ENCODE measurements at places on chromosomes 5 and 9.

- DNase-seq: peak; percentile 85
Observed at GRCh38 chr5:458547-459353, 15.8 kb downstream of the EXOC3 start.

DNA sequence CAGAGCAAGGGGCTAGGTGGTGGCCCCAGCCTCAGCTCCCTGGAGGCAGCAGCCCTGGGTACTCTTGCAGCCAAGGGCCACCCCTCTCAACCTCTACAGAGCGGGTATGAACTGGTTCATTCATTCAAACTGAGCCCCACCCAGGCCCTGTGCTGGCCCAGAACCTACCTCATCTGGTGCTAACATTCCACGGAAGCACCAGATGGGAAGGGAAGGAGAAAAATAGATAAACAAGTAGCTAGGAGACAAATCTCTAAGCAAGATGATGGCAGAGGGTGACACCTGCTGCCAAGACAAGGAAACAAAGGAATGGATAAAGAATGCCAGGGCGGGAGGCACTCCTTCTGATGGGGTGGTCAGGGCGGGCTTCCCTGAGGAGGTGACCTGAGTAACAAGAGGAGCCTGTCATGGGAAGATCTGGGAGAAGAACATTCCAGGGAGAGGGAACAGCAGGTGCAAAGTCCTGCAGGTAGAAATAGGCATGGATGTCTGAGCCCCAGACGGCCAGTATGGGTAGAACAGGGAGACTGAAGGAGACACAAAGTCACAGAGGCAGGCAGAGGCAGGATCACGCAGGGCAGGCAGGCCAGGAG lies 6.1 kb downstream of the ST6GALNAC4 start:
- no peak for DNase-seq

DNA sequence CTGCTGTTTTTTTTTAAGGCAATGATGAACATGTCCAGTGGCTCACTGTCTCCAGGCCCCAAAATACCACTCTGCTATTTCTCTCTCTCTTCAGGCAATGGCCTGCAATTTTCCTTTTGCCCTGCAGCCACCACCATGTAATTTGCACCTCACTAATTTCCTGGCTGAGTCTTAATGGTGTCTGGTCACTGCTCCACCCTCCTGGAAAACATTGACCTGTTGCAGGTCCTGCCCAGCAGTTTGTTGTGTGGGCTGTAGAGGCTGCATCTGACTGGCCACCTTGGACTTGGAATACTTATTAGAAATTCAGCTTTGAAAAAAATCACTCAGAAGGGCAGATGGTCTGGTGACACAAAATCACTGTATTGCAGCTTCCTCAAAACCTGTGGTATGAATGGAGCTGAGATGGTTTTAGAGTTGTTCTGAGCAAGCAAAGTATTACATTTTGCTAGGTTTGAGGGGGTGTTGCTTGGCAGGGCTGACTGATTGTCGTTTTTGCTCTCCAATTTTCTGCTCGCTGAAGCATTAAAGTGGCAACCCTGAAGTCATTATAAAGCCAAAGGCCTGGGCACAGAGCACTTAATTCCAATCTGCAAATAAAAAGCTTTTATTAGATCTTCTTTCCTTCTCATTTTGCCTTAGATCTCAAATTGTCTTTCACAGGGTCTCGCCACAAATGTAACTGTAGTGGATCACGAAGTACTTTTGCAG lies 134.8 kb downstream of the TMEM174 start:
- no peak for DNase-seq

GRCh38 chr5:73705364-73705763 lies 79.4 kb downstream of the ARHGEF28 start:
- no peak for DNase-seq

DNA sequence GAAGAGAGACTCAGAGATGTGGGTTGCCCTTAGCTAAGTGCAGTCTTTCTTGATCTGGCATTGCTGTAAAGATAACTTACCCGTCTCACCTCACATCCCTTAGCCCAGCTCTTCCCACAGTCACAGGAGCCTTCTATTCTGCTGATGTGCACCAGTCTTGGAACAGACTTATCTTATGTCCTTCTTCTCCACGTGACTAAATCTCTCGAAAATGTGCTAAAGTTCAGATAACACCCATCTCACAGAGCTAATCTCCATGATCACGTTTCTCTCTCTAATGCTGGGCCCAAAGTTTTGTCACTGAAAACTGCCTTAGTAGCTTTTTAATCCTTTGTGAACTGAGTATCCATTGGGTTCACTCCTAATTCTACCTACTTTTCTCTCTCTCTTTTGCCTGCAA lies 16.7 kb downstream of the SLC36A1 start:
- no peak for DNase-seq

- no peak for DNase-seq
Observed at GRCh38 chr9:116475201-116475600, 211.9 kb upstream of the TRIM32 start.

DNA sequence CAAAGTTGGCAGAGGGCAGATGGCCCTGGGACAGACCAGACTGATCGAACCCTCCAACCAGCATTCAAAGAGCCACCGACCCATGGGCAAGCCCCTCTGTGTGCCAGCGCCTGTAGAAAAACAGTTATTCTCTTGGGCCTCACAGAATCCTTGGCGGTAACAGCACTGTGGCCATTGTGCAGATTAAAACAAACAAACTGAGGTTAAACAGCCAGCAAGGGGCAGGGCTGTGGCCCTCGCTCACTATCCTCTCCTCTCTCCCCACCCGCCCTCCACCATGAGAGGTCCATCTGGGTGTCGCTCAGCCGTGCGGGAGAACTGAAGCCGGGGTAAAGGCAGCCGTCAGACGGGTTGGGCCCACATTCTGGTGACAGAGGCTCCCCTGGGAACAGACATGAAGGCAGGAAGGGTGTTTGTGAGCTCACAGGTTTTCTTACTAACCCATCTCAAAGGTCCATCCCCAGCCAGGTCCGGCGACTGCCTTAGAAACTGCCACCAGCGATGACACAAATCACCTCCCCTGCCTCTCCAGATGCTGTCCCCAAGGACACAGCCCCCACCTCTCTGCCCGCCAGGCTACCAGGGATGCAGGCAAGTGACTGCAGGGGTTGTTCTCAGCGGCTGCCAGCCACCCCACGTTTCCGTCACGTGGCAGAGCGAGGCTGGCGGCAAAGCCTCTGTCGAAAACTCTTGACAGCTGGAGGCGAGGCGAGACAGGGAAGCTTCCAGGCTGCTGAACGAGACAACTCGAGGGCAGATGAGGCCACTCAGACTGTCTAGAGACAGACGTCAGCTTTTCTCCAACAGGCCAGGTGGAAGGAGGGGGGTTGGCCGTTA lies 75.8 kb upstream of the SARDH start:
- no peak for DNase-seq

DNA sequence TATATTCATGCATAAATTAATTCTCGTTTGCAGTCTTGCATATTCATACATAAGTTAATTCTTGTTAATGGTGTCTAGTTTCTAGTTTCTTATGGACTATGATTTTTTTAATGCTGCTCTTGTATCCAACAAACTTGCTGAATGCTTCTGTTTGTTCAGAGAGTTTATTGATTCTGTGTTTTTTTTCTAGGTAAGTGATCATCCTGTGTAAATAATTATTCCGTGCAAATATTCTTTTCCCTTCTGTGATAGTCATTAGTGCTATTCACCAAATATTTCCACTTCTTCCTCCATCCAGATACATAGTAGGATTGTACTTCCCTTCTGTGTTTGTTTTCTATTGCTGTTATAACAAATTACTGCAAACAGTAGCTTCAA lies 35.8 kb upstream of the SHISAL2B start:
- no peak for DNase-seq

GRCh38 chr5:179235416-179236400 lies 109.6 kb downstream of the ADAMTS2 start:
- no peak for DNase-seq

DNA sequence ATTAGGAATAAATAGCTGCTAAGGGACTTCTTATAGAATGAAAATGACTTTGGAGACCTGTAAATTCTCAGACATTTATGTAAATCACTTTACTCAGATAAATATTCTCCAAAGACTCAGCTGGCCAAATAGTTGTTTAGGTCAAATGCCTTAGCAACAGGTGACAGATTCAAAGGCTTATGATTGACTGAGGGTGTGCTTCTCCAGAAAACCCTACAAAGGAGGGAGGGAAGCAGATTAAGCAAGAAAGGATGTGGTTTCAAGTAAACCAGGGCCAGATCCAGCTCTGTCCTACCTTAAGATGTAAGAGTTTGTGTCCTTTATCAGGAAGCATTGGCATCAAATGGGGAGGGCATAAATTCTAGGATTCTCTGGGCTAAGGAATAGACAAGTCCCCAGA lies 433.0 kb downstream of the TLE1 start:
- no peak for DNase-seq

GRCh38 chr5:33513462-33514185 lies 72.9 kb downstream of the TARS1 start:
- no peak for DNase-seq

DNA sequence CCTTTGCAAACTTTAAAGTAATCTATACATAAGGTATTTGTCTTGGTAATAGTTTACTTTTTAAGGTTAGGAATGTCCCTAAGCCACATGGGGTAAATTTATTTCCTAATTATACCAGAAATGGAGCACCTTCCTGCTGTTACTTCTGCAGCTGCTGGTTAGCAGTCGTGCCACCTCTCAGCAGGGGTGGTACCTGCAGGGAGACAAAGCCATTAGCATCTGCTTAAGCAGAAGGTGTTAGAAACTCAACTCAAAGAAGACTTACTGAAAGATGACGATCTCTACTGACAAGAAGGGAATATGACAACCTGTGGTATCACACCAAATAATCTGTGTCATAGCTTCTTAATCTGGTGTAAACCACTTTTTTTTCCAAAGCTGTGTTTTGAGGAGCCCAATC lies 173.7 kb downstream of the BRINP1 start:
- DNase-seq: no peak

- no peak for DNase-seq
Observed at GRCh38 chr5:160278343-160278742, 34.0 kb downstream of the CCNJL start.

DNA sequence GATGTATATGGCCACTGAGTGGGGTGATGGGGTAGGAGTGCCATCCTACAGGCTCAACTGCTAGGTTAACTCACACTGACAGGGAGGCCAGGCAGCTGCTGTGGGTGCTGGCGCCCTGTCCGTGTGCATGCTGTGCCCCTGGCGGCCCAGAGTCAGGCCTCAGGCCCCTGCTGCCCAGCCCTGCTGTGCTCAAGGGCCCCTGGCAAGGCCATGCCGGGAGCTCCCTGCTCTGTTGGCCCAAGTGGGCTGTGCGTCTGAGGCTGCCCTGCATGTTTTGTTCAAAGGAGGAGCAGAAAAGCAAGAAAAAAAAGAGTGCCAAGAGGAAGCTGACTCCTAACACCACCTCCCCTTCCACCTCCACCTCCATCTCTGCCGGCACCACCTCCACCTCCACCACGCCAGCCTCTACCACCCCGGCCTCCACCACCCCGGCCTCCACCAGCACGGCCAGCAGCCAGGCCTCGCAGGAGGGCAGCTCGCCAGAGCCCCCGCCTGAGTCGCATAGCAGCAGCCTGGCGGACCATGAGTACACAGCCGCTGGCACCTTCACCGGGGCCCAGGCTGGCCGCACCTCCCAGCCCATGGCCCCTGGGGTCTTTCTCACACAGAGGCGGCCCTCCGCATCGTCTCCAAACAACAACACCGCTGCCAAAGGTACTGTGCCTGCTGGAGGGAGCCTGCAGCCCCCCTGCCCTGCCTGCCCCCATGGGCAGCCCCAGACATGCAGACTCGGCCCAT lies 100.1 kb downstream of the PHF2 start:
- DNase-seq: peak; percentile 6

- no peak for DNase-seq
Observed at GRCh38 chr9:86557063-86557766, 203.0 kb upstream of the TUT7 start.

GRCh38 chr5:34844106-34844505 lies 5.1 kb downstream of the TTC23L start:
- DNase-seq: no peak

GRCh38 chr5:87210076-87210475 lies 57.6 kb upstream of the RASA1 start:
- no peak for DNase-seq

DNA sequence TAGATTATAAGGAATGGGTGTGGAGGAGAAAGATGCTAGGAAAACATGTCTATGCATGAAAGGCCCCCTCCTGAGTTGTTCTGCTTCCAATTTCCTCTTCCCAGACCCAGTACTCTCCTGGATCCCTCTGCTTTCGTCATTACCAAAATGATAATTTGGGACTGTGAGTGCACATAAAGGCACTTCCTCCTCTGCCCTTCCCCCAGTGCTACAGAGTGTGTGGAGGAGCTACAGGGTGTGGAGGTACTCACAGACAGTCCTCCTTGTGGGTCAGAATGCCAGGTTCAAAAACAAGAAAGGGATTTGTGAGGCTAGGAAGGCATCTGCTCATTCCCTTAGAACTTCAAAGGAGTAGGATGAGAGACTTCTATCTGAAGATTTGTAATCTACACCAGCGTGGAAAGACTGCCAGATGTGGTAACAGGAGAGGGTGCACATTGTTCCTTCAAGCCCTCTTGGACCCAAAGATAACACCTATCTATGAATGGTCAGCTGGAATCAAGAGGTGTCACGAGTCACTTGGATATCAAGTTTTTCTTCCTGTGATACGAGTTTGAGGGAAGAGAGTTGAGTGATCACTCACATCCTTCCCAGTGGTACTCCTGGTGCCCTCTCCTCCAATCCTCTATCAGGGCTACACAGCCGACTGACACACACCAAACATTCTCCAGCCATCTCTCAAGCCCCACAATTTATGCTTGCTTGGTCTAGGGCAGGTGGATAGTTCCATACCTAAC lies 201.1 kb downstream of the EPB41L4A start:
- DNase-seq: no peak

DNA sequence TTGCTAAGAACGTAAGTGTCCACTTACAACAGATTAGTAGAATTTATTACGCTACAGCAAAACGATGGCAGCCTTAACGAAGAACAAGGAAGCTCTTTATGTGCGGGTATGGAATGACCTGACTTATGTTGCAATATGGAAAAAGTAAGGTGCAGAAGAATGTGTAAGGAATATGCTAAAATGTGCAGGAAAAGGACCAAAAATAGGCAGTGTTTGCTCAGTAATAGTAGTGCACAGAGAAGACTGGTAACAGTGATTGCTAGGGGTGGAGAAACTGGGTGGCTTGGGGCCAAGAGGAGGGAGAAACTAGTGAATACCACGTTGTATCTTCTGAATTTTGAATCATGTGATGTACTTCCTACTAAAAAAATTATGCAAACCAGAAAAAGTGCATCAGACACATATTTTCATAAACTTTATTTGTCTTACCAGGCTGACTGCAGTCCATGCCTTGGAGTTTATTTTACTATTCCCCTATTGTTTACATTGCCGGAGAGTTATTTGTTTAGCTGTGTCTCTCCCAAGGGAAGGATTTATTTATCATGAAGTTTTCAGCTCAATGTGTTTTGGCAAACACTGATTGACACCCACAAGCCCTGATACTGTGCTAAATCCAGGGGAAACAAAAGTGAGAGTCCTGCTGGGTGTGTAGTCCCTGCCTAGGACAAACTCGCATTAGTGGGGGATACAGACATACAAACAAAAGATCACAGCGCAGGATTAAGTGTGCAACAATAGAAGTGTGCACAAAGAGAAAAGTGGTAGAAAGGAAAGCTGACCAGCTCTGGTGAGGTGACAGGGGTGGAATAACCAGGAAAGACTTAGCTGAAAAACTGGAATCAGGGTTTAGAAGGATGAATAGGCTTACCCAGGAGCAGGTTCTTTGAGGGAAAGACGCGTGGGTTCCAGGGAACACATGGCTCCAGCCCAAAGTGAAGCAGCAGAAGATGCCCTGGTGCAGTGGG lies 34.0 kb upstream of the ZNF484 start:
- no peak for DNase-seq
